ENCODE measurements at places on chromosomes 4 and X.

DNA sequence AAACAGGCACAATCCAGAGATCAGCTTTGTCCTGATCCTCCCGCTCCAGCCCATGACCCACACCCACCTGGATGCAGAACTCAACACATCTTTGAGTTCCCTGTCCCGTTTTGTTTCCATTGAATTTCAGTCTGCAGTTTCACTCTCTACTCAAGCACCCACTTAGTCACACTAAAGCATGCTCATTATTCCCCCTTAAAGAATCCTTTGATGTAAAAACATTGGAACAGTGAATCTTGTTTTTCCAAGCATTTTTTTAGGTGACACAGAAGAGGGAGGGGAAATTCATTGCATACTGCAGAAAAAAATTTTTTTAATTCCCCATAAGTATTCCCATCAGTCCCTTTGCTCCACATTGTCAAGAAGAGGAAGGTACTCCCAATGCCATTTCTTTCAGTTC is 249.7 kb upstream of the TTC29 start:
- no peak for DNase-seq

DNA sequence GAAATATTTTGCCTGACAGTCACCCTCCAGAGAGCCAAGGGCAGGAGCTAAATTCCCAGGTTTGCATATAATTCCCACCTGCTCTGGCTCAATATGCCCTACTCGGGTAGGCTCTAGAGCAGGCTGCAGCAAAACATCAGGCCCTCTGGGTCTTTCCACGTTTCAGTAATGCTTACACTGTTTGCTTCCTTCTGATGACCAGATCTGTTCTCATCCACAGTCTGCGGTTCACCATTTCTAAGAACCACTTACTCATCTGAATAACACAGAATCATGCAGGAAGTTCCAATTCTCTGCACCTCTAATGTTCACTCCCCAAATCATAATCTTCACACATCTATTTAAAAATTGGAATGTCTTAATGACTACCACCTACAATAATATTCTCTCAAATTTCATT is 141.4 kb downstream of the PPP3CA start:
- DNase-seq, result no peak

DNA sequence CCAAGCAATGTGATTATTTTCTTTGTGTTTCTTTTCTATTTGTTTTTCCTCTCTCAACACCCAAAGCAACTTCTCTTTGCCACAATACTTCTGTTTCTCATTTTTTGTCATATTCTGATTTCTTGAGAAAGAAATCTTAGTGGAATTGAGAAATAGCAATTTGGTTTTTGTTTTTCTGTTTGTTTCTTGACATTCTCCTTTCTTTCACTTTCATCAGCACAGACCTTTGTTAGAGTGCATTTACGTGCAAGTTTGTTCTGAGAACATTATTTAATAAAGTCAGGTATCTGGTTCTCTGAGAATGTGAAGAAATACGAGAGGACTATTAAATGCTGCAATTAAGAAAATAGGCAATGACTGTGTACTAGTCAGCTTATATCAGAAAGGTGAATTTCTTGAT is 608.1 kb upstream of the AADAT start:
- no peak for DNase-seq

DNA sequence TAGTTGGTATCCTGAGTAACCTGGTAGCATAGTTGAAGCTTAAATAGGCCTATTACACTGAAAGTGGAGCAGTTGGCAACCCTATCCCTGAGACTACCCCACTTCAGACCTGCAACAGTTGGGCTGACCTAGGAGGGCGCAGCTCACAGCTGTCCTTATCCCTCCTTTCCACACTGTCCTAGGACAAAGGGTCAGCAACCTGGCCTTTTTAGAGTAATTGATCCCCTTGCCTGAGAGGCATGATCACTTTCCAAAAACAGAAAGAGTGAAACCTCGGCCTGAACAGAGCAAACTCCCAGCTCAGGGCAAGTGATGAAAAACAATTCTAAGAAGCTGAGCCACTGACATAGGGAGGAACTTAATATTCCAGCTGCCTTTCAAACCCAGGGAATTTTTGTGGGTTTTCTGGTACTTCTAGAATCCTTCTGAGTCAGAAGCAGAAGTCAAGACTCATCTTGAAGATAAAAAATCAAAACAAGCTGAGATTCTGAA is 94.9 kb upstream of the MYOZ2 start:
- no peak for DNase-seq

Measured in ovary (tissue), 10 donors.